ENCODE measurements at places on chromosomes 16 and 17.
A peak's percentile ranks its signal among the peaks of the same experiment; 100 is the strongest.

- peak; percentile 97 for DNase-seq
These were observed 6.6 kb upstream of the JUP start for GRCh38 chr17:41792845-41793783.

DNA sequence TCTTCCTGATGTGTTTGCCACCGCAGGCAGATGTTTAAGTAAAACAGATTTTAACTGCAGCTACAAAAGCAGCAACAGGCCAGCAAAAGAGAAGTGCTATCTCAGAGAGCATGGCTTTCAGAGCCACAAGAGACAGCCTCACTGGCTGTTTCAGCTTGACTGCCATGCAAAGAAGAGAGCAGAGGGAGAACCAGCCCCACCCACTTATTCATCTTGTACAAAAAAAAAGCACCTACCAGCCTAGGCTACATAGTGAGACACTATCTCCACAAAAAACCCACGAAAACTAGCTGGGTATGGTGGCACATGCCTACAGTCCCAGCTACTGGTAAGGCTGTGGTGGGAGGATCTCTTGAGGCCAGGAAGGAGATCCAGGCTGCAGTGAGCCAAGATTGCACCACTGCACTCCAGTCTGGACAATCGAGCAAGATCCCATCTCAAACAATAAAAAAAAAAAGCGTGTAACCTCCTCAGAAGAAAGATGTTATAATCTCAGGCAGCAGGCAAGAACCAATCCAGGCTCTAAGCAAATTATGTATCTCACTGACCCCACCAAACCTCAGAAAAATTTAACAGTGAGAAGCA is 30.0 kb downstream of the STH start:
- DNase-seq: no peak

DNA sequence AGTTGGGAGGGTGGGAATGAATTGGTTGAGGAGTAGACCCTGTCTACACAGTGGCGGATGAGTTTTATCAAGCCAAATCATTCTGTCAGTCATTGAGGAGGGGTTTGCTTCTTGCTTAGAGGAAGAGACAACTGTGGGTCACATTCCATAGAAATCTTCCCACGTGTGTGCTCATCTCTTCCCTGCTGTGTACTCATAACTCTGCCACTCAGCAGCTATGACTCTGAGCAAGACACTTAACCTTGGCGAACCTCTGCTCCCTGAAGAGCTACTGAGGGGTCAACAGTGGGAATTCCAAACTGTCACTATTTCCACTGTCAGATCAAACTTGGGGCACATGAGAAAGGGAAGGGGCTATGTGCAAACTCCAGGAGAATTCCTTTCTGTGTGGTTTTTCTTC is 72.6 kb upstream of the COX10 start:
- DNase-seq: no peak

DNA sequence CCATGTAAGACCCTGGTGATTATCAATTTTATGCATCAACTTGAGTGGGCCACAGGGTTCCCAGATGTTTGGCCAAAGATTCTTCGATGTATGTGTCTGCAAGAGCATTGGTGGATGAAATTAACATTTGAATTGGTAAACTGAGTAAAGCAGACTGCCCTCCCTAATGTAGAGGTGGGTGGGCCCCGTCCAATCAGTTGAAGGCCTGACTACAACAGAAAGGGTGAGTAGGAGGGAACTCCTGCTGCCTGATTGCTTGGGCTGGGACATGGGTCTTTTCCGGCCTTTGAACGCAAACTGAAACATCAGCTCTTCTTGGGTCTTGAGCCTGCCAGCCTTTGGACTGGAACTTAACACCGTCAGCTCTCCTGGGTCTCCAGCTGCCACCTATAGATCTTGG is 90.6 kb downstream of the BMERB1 start:
- no peak for DNase-seq

DNA sequence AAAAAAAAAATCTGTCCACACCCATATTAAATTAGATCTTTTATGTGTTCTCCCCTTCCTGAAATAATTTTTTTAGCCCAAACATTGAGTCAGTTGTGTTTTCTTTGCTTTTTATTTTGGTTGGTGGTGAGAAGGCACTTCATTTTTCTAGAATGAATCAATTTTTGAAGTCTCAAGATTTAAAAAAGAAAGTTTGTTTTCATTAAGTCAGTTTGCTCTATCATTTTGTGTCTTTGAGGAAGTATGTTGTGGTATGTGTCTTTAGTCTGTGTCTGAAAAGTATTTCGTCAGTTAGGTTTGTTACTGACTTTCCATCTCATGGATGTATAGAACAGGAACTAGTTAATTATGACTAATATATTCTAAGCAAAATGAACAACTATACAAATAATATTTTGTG is 3.8 kb downstream of the IGF2BP1 start:
- no peak for DNase-seq

DNA sequence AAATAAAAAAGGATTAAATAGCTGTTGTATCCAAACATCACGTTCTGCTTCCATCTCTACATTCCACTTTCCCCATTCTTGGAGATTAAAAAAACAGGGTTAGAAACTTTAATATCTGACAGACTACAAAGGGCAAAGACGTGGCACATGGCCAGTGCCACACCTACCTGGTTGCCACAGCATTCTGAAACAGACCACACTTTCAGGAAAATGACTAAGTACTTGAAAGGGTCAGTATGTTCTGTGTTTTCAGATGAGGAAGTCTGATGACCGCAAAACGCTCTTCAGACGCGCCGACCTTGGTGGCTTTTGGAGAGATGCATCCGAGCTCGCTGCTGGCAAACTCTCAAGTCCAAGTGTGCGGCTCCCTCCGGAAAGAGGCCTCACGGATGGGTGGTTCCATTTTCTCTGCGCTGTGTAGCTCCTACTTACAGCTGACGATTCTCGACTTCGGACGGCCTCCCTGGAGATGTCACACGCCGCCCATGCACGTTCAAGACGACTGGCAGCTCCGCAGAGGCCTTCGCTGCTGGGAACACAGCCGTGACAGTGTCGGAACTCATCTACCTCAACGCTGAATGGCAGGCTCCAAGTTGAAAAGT is 15.5 kb downstream of the MAP1LC3B start:
- peak; percentile 94 for DNase-seq

- DNase-seq: peak; percentile 97
These were observed at the start of gene SYNRG for GRCh38 chr17:37609170-37610040. TSS of gene SYNRG (minus strand) at chr17:37609418. CDS start at chr17:37609355, 63 bp downstream.

DNA sequence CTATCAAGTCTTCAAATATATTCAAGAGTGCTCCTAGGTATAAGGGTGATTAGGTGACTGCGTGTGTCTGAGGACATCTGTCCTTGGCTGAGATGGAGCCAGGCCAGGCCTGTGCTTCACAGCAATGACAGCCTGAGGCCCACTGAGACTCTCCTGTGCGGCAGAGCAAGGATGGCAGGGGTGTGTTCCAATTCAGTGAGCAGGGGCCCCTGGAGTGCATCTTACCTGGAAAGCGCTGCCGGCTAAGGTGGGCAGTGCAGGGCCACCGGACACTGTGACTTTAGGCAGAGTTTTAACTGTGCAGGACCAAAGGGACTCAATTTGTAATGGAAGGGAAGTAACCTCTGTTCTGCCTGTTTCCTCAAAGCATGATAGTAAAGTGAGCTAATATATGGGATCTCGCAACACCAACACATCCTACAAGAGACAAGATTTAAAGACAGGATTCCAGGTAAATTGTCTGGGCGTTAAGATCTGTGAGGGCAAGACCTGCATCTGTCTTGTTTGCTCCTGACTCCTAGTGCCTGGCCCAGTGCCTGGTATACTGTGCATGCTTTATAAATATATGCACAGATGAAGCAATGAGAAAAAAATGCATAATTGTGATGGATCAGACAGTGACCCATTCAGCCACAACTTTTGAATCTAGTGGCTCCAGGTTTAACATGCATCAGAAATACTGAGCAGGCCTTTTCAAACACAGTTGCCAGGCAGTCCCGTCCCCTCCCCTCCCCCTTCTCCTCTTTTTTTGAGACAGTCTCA is 86.7 kb downstream of the MRC2 start:
- DNase-seq: peak; percentile 55

GRCh38 chr16:71214746-71215381 is 15.7 kb downstream of the HYDIN start:
- DNase-seq: peak; percentile 6

DNA sequence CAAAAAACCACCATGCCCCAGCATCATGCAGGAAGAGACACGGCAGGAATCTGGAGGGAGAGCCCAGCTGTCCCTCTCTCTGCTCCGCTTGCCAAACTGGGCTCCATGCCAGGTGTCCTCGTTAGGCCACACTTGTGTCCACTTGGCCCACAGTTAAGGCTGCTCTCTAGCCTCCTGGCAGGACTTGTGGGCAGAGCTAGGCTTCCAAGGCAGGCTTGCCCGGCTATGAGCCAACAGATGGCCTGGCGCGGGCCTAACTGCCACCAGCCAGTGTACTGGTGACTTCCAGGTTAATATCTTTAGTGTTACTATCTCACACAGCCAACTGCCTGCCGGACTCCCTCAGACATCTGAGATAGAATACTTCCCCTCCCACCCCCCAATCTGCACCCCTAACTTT is 10.6 kb downstream of the ATP6V0D1 start:
- no peak for DNase-seq

Data from kidney tubule cell (primary cell).